ENCODE measurements at places on chromosomes 12 and 14. TPM values are rescaled to one million over a fixed set of nuclear protein-coding genes. Genes with fewer than 3 reads are reported as not detected.

DNA sequence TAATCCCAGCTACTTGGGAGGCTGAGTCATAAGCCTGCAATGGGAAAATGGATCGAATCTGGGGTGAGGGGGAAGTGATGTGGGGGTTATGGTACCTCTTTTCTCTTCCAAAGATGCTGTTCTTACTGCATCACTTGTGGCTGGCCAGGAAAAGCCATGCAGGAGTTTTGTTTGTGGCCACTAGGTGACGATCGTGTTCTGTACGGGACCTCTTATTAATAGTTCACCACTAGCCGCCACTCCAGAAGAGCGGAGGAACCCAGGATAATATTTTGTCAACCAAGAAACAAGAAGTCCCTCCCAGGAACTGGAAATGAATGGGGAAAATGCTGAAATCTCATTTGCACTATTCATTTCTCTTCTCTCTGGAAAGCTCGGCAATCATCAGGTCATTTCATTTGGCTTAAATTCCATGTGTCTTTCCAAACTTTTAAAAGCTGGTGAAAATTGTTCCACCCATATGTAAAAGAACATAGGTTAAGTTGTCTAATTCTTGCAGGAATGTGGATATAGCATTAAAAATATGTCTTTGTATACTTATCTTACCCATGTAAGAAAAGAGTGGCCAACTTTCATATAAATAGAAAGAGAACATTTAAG is 8.9 kb downstream of the GPR65 start:
- peak; percentile 30 for DNase-seq

GRCh38 chr12:66669541-66669940 is 9.3 kb downstream of the GRIP1 start:
- DNase-seq: no peak

DNA sequence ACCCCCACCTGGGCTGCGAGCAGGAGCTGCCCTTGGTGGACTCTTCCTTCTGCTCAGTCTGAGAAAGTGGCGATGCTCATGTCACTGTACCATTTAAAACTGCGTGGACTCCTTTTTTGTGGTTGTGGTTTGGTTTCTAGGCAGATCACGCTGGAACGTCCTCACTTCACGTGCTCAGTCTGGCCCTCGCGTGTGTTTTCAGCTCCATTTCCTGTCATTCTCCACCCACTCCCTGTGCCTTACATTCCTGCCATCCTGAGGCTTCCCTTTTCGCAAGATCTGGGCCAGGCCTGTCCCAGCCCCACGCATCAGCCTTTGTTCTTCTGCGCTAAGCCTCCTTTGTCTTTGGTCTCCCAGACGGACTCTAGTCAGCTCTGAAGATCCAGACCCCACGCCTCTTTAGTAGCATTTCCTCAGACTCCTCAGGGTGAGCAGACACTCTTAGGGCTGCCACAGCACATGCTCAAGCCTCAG is 105.4 kb downstream of the FBXL14 start:
- DNase-seq: no peak

Gene KMT2D
- 20.8 TPM for total RNA-seq

Gene FOXN4
- total RNA-seq: 0.33 TPM

GRCh38 chr12:58901664-58902063 is 18.6 kb downstream of the LRIG3 start:
- no peak for DNase-seq

- peak; percentile 16 for DNase-seq
These were observed 115.2 kb downstream of the LGMN start for GRCh38 chr14:92633274-92633616.

Gene CCDC38
- total RNA-seq: not detected

DNA sequence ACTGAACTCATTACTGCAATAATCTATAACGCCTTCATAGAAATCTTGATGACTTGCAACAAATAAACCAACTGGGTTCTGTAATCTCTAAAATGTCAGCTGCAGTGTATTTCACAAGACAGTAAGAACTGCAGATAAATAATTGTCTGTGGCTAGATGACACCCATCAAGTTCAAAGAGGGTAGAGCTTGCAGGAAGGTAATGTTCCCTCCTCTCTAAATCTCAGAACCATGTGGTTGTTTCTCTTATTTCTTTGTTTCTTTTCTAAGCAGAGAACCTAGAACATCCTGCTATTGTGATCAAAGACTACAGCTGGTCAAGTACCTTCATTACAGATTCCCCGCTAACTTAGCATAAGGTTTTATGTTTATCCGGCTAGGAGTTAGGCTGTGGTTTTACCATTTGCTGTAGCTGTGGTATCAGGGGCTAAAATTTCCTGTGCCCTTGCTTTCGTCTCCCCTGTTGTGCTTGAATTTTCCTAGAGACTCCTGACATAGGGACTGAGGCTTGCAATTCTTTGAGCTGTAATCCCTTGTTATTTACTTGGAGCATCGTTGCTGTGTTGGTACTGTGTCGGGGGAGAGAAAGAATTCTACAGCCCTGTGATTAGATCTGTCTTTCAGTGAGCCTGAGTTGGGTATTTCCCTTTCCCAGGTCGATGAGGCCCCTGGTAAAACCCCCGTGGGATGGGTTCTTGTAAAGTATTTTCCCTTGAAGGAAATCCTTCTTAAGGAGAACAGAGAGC is 253.1 kb upstream of the BTG1 start:
- DNase-seq: no peak

DNA sequence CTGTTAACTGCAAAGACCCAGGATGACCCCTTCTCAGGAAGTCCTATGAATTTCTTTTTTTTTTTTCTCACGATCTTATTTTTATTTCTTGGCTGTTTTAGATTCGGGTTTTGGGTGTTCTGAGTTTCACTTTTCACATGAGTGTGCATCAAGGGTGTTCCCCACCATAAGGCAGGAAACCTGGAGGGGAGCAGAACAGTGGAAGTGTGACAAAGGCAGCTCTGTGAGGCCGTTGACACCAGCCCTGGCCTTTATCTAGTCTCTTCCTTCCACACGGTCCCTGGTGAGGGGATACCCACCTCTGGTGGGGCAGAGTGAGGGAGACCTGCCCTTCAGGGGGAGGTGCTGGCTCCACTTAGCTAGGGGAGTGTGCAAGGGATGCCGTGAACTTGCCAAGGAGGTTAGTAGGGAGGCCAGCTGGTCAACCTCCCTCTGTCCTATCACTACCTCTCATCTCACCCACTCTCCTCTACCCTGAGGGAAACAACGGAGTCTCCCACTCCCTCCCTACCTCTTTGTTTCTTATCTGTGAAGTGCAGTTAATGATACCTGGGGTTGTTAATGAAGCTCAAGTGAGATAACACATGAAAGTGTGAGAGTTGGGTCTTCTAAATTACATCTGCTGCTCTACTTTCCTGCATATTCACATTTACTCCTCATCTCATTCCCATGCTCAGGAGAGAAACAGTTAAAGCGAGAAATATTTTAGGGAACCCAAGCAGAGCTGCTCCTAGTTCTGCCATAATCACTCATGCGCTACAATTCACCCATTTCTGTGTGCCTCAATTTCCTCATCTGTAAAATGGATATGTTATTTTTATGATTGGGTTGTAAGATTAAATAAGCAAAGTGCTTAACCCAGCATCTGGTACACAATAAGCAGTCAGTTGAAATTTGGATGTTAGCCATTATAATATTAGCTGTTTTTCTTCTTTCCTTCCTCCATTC is 4.4 kb upstream of the GALNT6 start:
- DNase-seq: no peak

Gene MRPS35
- 96.2 TPM for total RNA-seq

Gene LBHD2
- not detected for total RNA-seq

DNA sequence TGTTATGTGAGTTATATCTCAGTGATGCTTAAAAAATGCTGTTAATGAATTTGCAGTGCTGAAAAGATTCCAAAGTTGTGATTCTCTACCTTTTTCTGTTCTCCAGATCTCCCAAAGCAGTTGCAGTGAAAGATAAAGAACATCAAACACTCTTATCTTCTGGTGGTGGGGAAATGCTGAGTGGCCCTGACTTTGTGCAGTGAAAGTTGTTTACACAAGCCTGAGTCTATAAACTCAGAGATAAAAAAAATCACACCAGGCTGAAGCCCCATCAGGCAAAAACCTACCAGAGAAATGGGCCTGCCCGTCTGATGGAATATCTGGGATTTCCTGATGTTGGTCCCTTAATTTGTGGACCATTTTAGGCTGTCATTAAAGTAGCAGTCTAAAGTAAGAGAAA is 46.1 kb downstream of the RASSF3 start:
- no peak for DNase-seq

DNA sequence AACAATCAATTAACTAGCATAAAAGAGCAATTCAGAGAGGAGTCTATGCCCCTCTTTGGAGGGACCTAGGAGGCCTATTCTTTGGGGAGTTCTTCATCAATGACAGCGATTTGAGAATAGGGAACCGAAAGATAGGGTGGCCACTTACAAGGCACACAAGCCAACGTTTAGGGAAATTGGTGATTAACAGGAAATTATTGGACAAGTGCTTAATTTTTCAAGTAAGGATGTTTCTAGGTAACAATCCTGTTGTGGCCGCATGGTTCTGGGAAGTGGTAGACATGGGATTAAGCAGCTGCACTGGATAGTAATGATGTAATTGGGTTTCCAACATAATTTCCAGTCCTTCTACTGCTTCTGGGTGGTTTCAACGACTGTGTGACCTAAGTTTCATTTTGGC is 83.2 kb downstream of the HMGA2 start:
- no peak for DNase-seq

Gene TUBA1B
- total RNA-seq: 3,556 TPM

GRCh38 chr12:45336762-45337596 is 121.1 kb downstream of the ANO6 start:
- no peak for DNase-seq

GRCh38 chr12:55906056-55906455 is 21.6 kb downstream of the PYM1 start:
- DNase-seq: no peak

Gene ANKLE2
- 51.4 TPM for total RNA-seq

Gene CBLN3
- 1.5 TPM for total RNA-seq

Gene PPFIA2
- total RNA-seq: 0.03 TPM

DNA sequence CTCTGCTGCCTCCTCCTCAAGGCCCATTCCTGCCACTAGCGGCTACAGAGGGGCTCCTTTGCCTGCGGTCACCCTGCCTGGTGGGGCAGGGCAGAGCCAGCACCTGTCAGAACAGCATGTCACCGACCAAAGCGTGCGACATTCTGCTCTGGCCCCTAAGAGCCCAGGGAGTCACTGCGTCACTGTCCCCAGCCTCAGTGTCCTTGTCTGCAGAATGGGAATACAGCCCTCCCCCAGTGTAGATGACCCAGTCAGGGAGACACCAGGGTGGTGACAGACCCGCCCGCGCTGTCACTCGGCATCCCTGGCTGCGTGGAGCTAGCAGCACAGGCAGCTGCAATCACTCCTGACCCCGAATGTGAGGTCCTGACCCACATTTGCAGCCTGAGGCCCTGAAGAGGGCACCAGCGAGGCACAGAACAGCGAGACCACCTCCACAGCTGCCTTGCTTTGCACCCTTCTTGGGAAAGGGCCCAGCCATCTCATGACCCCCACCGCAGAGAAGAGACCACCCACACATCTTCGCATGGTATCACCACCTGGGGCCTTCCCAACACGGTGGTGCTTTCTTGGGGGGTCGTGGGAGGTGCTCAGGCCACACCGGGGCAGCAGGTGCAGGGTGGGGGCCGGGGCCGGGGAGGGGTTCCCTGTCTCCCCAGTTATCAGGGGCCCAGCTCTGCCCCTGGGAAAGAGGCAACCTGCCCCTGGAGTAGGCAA is 2.5 kb downstream of the AHNAK2 start:
- DNase-seq: peak; percentile 81

DNA sequence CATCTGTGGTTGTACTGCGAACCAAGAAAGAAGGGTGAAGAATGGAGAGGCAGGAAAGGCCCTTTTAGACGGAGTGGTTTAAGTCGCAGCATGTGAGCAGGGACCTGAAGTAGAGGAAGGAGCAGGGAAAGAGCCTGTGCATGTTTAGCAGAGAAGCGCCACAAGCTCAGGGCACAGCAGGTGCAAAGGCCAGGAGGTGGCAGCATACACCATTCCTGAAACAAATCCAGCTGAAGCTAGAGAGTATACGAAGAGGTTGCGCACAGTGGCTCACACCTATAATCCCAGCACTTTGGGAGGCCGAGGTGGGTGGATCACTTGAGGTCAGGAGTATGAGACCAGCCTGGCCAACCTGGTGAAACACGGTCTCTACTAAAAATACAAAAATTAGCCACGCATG is 49.9 kb downstream of the HELB start:
- DNase-seq: peak; percentile 40

DNA sequence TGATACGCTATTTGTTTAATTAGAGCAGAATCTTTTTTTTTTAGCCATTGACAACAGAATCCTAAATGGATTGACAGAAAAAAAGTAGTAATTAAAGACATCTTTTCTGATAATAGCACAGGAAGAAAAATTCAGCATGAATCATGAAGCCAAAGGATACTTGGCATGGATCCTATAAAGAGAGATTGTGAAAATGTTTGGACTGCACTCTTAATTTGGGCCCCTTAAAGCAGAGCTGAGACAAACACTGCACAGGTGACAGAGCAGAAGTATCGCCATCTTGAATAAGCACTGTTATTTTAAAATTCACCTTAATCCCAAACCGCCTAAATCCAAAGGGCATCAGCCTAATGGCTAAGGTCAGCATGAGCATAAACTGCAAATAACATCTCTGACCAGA is 48.8 kb upstream of the SEL1L start:
- no peak for DNase-seq

- DNase-seq: no peak
These were observed 7.8 kb upstream of the KRT72 start for GRCh38 chr12:52608826-52609630.

Gene CD163L1
- 0.22 TPM for total RNA-seq

GRCh38 chr12:47721431-47721973 is 3.8 kb downstream of the ENDOU start:
- DNase-seq: no peak

Gene REM2
- total RNA-seq: 0.73 TPM

Gene LRRC10
- total RNA-seq: not detected

Gene PPP2R5E
- 18.6 TPM for total RNA-seq

Gene BICD1
- 13.1 TPM for total RNA-seq

GRCh38 chr14:91173221-91173670 is 59.4 kb downstream of the DGLUCY start:
- peak; percentile 90 for DNase-seq

- no peak for DNase-seq
These were observed 38.0 kb downstream of the PTGER2 start for GRCh38 chr14:52352061-52352491.

- no peak for DNase-seq
These were observed 24.1 kb downstream of the SLC4A8 start for GRCh38 chr12:51448618-51449256.

DNA sequence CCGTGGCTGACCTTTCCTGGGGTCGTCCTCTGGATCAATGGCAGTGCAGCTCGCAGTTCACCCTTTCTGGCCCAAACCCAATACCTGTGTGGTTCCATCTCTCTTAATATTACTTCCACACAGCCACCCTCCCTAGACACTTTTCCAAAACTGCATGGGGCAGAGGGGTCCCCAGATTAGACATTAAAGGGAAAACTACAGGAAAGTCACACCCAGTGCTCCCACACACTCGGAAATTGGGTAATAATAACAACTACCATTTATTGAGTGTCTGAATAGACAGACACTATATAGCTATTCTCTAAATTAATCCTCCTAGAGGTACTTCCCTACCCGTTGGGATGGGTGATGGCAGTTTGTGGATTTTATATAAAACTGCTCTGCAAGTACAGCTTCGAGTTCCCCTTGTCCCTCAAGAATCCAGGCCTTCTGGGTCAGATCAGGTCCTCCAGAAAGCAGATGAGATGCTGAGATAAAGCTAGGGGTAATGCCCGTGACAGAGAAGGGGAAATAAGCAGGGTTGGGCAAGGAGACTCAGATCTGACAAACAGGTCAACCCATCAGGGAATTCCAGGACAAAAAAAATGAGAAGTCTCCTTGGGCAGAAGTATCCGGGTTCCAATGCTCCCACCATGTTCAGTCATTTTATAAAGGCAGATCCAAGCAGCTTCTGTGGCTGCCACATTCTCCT is 795 bp upstream of the PXN start:
- DNase-seq: no peak

Gene PMEL
- total RNA-seq: 28.4 TPM

Data from H7 (cell line).